NCI-H526 treated with DMSO at 0.1 percent for 48 hours (cell line): ENCODE measurements at places on chromosomes 1 and 21.

DNA sequence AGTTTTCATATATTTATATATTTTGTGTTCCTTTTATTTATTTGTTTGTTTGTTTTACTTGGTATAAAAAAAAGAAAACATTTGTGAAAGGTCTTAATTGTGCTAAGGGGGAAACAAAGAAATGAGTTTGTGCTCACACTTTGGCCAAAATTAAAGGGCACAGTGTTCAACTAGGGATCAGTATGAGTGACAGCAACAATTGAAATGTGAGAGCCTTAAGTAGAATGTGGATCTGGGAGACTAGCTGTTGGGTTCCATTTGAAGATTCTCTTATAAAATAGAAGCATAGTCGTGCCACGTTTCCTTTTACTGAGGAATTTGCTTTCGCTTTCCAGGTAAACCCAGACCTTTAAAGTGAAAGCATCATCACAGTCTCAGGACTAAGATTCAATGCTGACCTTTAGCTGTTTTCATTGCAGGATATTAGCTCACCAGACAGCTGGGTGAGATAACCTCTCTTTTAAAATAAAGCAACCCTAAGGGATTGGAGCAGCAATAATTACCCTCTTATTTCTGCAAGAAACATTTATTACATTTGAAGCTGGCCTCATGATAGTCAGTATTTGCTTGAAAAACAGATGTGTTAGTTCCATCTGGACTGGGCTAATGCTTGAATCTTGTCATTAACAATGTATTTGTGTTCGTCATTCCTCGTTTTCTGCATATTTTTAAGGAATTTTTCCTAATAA lies 37.1 kb upstream of the CD55 start:
- no peak for DNase-seq

DNA sequence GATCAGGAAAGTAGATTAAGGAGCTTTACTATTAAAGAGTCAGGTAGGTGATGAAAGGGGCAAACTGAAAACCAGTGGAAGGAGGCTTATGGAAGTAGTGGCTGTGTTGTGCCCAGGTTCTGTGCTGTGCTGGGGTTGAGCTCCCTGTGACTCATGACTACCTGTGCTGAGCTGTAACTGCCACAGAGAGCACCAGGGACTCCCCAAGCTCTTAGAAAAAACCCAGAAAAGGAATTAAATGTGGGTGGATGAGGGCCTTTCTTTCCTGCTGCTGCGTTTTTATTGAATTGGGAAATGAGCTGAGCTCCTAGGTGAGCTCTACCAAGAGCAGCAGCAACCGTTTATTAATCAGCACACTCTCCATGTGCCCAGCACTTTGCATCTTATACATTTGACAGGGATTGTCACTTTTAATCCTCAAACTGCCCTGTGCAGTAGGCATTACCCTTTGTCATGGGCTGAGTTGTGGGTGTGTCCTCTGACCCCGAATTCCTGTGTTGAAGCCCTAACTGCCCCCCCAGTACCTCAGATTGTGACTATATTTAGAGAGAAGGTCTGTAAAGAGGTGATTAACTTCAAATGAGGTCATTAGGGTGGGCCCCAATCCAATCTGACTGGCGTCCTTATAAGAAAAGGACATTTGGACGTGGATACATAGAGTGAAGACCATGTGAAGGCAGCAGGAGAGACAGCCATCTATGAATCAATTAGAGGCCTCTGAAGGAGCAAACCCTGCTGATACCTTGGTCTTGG lies 65.4 kb downstream of the AK4 start:
- DNase-seq, result no peak

- peak; percentile 89 for DNase-seq
These were observed 75.0 kb downstream of the SSBP3 start for GRCh38 chr1:54331091-54331772.

GRCh38 chr21:22890656-22891055 lies 1892.4 kb downstream of the NCAM2 start:
- no peak for DNase-seq

GRCh38 chr1:85153149-85153891 lies 47.5 kb downstream of the SYDE2 start:
- DNase-seq, result no peak

DNA sequence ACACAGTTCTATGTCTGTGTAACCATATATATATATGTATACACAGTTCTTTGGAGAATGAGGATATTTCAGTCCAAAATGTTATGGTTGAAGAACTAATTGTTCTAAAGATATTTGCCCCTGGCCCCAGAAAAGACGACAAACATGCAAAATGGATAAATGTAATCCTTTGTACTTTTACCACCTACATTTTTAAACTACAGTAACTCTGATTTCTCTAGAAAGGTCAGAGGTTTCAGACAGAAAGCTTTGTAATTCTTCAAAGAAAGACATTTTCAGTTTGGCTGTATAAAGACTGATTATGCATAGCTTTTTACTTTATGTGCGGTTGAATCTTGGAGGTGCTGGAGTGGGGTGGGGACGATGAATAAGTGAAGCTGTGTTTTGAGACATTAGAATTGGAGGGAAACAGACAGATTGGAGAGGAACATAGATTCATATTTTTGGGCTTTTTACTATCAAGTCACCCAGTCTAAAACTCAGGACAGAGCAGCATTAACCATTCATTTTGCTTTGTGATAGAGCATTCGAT lies 16.6 kb downstream of the NFIA start:
- no peak for DNase-seq

GRCh38 chr1:93344886-93345632 lies 648 bp upstream of the DR1 start:
- peak; percentile 52 for DNase-seq

- no peak for DNase-seq
These were observed 229.6 kb downstream of the HHAT start for GRCh38 chr1:210558302-210558701.

GRCh38 chr1:21294266-21294989 lies 4.2 kb upstream of the ECE1 start:
- DNase-seq, result no peak

GRCh38 chr1:209249785-209250440 lies 333.6 kb upstream of the CAMK1G start:
- DNase-seq, result no peak

DNA sequence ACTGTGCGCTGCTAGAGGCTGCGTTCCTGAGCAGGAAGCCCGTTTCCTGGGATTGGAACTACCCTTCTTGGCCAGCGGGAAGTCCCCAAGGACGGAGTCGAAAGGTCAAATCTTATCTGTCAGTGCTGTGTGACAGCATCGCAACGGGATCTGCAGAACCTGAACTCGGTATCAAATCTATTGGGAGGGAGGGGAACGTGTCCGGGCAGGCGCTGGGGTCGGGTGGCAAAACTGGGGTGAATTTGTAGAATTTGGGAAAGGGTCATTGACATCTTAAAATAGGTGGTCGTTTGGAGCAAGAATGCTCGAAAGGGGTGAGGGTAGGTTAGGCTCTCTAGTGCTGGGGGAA lies 725 bp upstream of the ARPC5 start:
- no peak for DNase-seq

- DNase-seq, result peak; percentile 81
These were observed 287.3 kb downstream of the PTPRU start for GRCh38 chr1:29523576-29523975.

GRCh38 chr21:42071146-42071737 lies at the start of gene UMODL1:
TSS of gene UMODL1 (plus strand) at chr21:42071317. CDS start at chr21:42071317, 0 bp downstream.
- no peak for DNase-seq

GRCh38 chr1:7614576-7615074 lies 156.5 kb upstream of the VAMP3 start:
- DNase-seq, result no peak

DNA sequence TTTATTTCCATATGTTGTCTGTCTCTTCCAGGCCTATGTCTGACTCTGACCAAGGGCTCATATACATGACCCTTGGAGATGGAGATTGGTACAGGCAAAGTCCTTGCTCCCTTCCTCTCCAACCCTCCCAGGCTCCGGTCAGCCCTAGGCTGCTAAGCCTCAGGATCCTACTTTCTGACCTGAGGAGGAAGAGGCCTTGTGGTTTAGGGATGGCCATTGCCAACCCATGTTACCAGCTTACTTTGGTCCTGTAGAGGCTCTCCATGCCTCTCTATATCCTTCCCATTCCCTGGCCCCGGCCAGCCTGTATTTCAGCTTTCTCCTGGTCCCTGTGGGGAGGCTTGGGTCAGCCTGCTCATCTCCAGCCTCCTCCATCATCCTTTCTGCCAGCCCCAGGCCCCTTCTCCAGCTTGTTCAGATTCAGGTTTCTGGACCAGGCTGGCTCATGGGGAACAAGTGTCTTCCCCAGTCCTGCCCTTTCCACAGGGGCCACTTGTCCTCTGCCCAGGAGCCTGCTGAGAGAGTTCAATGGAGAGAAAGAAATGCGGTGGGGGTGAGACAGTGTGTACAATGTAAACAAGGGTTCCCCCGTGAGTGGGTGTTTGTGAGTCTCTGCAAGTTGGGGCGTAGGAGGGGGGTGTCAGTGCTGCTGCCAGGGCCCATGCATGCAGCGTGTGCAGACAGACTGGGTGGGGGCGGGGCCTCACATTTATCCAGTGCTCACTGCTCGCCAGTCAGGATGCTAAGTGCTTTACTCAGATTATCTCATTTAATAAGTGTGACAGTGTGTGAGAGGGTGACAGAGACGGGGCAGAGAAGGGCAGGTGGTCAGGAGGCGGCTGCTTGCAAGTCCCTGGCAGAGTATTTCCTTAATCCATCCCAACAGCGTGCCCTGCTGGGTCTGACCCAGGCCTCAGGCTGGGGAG lies 31.3 kb upstream of the FOXO6 start:
- no peak for DNase-seq

GRCh38 chr1:165905853-165906252 lies 78.4 kb downstream of the UCK2 start:
- no peak for DNase-seq

- no peak for DNase-seq
These were observed 54.3 kb downstream of the ST6GALNAC5 start for GRCh38 chr1:76921590-76921989.

DNA sequence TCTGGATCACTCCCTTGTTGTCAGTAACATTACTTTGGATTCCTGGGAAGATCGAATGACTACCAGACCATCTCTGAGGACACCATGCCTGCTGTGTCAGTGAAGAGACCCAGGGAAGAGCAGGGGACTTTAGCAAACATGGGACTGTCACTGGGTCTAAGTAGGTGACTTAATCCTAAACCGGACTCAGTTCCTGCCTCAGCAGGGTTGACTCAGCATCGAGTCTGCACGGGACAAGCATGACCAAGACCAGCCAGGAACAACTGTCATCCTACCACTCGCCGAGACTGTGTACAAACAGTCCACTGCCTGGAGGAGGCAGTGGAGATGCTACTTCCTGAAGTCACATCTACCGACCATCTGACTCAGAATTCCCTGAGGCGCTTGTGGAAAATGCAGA lies 53.2 kb upstream of the RAB4A start:
- DNase-seq, result no peak

DNA sequence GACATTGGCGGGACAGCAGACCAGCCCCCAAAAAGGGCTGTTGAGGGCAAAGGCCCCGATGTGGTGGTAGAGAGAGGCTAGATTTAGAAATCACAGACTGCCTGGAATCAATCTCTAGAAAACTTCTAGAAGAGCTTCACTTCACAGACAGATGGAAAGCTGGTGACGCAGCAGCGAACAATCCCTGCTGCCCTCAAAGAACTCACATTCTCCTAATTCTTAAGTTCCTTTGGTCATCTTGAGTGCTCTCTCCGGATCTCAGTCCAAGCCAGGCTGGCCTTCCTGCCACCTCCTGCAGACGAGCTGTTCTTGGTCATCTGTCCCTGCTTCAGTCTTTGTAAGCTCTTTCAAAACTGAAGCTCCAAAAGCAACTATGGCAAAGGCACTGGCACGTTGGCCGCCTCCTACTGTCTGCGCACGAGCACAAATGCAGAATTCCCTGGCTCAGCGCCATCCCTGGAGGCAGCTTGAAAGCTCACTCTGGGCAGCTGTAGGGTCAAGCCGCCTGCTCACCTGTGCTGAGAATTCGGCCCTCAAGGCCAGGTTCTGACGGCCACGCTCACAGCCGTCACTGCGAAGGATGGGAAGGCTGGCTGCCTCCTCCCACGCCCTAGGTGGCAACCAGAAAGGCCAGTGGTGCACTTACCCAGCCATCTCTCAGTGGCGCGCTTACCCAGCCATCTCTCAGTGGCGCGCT lies 110.6 kb downstream of the NPHP4 start:
- DNase-seq, result no peak

DNA sequence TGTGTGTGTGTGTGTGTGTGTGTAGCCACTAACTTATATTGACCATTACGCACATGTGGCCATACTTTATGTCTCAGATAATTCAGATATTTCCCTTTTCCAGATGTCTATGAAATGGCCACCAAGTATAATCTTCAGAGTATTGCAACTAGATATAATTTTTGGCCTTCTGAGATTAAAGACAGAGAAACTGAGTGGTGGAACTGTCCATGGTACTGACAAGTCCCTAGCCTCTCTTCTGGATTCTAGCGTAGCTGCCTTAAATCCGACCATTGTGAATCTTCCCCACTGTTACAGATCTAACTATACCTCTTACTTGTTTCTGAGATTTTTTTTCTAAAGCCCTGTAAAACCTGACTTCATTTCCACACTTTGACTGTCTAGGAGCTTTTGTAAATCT lies 100.0 kb upstream of the SERTAD4 start:
- no peak for DNase-seq

- DNase-seq, result no peak
These were observed 53.1 kb downstream of the XCL1 start for GRCh38 chr1:168629466-168629865.

DNA sequence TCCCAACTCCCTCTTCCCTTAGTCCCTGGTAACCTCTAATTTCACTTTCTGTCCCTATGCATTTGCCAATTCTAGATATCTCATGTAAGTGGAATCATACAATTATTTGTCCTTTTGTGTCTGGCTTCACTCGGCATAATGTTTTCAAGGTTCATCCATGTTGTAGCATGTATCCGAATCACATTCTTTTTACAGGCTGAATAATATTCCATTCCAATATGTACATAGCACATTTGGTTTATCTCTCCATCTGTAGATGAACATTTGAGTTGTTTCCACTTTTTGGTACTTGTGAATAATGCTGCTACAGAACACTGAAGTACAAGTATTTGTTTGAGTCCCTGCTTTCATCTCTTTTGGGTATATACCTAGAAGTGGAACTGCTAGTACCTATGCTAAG lies 857 bp upstream of the LYPLAL1 start:
- DNase-seq, result no peak

DNA sequence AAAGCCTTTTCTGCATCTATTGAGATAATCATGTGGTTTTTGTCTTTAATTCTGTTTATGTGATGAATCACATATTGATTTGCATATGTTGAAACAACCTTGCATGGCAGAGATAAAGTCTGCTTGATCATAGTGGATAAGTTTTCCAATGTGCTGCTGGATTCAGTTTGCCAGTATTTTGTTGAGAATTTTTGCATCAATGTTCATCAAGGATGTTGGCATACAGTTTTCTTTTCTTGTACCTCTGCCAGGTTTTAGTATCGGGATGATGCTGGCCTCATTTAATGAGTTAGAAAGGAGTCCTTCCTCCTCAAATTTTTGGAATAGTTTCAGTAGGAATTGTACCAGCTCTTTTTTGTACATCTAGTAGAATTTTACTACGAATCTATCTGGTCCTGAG lies 55.0 kb downstream of the COL24A1 start:
- no peak for DNase-seq

- no peak for DNase-seq
These were observed 154.6 kb upstream of the HMGB4 start for GRCh38 chr1:33709174-33709782.
